Endodermal cell (in vitro differentiated cells): ENCODE measurements at places on chromosomes 7 and 10.

- DNase-seq, result no peak
Measured at GRCh38 chr7:33821970-33822369, 83.4 kb upstream of the BMPER start.

DNA sequence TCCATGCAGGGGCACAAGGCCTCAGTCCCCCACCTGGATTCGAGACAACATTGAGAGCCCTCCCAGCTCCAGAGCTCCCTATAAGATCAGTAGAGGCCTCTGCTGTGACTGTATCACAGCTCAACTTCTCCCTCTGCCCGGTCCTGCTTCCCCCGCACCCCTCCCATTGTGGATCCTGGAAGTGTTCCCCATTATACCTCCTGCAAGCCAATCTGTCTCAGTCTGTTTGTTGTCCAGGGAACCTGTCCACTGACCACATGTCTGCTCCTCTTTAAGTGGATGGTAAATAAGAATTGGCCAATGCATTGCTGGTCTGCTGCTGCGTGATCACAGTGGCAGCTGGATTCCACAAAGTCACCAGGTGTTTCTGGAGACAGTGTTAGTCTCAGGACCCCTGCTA is 259.7 kb upstream of the HABP2 start:
- DNase-seq, result no peak

DNA sequence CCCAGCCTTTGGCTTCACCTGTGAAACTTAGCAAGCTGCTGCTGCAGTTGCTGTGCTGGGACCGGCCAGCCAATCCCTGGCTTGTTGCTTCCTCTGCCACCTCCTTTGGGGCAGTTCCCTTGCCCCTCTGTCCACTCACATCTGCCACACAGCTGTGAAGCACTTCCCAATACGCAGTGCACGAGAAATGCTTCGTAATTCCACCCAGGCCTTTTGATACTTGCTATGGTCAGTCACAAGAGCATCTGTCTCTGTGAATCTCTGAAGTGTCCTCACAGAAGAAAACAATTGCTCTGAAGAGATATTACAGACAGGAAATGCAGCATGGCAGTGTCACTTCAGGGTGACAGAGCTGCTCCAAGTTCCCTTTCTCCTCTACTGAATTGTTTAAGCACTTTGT is 208.5 kb downstream of the PTEN start:
- no peak for DNase-seq

- DNase-seq, result no peak
Measured at GRCh38 chr10:60677531-60678129, 100.6 kb upstream of the CDK1 start.

GRCh38 chr10:120076996-120077706 is 184.6 kb downstream of the SEC23IP start:
- peak; percentile 51 for DNase-seq

GRCh38 chr10:116385994-116386809 is 41.4 kb upstream of the PNLIPRP3 start:
- no peak for DNase-seq

DNA sequence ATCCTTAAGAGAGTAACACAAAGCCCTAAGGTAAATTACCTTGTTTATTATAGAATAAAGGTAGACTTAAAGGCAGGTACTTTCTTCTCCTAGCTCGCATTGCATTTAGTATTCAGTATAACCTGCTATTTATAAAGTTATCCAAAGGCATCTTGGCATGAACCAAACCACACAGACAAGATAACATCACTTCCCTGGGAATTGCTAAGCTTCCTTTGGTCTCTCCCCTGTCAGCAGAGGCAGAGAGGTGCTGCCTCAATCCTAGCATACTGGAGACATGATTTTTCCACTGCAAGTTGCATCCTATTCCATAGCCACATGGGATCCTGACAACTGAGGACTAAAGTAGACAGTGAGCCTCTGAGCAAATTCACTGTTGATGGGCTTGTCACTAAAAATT is 101.7 kb upstream of the IL6 start:
- no peak for DNase-seq

- no peak for DNase-seq
Measured at GRCh38 chr10:102368077-102368476, 27.4 kb upstream of the NFKB2 start.

GRCh38 chr10:103936022-103936421 is 18.0 kb upstream of the STN1 start:
- no peak for DNase-seq

DNA sequence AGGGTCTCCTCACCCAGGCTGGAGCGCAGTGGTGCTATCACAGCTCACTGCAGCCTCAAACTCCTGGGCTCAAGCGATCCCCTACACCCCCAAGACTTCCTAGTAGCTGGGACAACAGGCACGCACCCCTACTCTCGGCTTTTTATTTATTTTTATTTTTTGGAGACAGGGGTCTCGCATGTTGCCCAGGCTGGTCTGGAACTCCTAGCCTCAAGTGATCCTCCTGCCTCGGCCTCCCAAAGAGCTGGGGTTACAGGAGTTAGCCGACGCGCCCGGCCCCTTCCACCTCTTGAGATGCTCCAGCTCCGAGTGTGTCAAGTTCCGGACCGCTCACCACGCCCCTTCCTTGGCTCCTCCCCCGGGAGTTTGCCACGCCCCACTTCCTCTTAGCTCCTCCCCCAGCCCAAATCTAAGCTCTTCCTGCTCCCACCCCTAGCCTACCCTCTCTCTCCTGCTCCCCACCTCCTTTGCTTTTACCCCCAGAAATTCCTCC is 6.3 kb downstream of the NAT16 start:
- DNase-seq, result peak; percentile 94

DNA sequence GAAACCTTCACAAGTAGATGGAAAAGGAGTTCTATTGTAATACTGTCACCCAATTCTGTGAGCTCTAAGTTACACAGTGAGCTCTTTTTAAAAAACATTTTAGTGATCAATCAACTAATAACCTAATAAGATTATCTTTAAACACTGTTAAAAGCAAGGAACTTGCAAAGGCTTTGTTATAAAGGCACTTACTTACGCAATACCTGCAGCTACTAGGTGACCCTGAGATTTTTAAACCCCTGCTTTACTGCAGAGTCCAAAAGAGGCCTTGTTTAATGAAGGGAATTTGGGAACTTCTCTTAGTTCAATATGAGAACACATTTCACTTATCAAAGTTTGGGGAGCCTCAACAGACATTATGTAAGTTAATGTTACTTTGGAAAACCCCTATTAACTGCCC is 53.3 kb downstream of the P4HA1 start:
- DNase-seq, result no peak

DNA sequence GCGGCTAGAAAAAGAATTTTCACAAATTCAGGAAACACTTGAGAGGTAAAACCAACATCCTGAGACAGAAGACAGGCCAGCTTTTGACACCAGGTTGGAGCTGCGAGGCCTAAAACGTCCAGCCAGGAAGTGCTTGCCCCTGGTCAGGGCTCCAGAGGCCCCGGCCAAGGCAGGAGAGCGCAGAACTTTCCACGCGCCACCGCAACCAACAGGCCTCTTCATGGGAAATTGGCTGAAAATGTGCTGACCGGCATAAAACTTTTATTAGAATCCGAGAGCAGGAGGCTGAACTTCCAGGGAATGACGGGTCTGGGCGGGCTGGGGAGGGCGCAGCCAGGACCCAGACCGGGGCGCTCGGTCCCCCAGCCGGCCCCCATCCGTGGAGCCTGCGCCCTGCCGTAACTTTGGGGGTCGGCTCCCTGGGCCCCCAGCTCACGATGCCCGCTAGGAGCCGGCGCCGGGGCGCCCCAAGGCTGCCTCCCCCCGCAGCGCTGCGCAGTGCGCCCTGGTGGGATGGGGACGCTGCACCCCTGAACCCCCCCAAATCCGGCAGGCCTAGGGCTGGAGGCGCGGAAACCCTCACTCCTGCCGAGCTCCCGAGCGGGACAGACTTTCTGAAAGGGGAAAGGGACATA is 414.0 kb upstream of the MKI67 start:
- DNase-seq, result peak; percentile 73

GRCh38 chr7:141198194-141198958 is 124.5 kb downstream of the TMEM178B start:
- no peak for DNase-seq

- peak; percentile 65 for DNase-seq
Measured at GRCh38 chr7:107874605-107875446, 16.2 kb upstream of the DLD start.

- DNase-seq, result no peak
Measured at GRCh38 chr7:96005271-96005670, 232.9 kb downstream of the DYNC1I1 start.

DNA sequence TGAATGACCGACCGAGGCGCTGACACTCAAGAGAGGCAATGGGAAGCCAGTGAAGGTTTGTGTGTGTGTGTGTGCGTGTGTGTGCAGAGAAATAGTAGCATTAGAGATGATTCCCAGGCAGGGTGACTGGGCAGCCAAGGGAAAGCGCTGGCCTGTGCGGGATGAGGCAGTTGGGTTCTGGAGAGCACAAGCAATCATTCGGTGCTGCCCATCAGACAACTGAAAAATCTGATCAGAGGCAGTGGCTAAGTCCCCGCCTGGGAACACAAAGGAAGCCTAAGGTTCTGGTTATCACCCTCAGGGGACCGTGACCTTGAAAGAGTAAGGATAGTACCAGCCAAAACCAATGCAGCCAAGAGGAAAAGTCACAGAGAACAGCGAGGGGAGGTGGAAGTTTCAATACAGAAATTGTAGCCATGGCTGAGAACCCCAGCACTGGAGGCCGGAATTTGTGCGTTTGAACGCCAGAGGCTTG is 868 bp upstream of the PDCD4 start:
- DNase-seq, result no peak

GRCh38 chr7:101586078-101586905 is 42.8 kb downstream of the MYL10 start:
- DNase-seq, result peak; percentile 81

DNA sequence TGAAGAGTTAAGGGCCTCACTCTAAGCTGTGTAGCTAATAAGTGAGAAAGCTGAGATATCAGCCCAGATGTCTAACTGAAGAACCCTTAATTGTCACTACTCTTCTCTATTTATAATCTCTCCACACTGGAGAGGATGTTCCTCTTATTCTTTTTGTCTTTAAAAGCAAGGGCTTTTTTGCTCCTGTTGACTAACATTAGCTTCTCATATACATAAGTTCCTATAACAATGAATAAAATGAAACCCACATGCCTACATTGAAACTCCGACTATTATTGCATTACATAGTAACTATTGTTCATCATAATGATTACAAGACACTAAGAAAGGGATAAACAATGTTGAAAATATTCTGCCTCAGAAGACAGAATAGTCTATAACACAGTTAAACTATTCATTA is 67.1 kb downstream of the GNAT3 start:
- DNase-seq, result no peak

DNA sequence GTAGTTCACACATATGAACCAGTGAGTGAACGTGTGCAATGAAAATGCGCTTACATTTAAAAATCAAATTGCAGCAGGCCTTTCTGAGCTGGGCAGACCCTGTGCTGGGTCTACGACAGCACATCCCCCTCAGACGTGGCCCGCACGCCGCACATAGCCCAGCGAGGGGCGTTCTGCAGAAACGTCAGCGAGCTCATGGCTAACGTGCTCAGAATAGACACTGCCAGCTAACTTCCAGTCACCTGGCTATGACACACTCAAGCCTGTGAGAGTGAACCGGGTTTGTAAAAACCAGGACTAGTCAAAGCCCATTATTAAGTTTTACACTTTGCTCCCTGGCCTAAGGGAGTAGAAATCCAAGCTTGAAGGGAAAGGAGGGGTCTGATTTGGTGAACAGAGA is 108.1 kb upstream of the INSIG1 start:
- no peak for DNase-seq

GRCh38 chr7:52830801-52831200 is 204.6 kb upstream of the POM121L12 start:
- DNase-seq, result no peak

GRCh38 chr7:24283554-24283896 is 465 bp upstream of the NPY start:
- peak; percentile 57 for DNase-seq

DNA sequence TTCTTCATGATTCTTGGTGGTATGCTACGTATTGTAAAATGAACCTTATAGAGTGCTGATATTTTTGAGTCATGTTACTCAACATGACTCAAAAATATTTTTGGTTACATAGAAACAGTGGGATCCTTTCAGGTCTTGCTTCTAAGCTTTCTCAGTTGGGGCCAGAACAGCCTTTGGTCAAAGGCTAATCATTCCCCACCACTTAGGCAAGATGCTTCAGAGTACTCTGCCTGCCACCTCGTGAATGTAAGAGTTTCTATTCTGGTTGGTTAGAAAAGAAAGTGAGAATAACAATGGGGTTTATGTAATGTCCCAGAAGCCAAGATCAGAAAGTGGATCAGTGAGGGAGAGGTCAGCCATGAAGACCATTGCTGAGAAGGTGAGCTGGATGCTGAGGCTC is 327.8 kb downstream of the TCERG1L start:
- no peak for DNase-seq

DNA sequence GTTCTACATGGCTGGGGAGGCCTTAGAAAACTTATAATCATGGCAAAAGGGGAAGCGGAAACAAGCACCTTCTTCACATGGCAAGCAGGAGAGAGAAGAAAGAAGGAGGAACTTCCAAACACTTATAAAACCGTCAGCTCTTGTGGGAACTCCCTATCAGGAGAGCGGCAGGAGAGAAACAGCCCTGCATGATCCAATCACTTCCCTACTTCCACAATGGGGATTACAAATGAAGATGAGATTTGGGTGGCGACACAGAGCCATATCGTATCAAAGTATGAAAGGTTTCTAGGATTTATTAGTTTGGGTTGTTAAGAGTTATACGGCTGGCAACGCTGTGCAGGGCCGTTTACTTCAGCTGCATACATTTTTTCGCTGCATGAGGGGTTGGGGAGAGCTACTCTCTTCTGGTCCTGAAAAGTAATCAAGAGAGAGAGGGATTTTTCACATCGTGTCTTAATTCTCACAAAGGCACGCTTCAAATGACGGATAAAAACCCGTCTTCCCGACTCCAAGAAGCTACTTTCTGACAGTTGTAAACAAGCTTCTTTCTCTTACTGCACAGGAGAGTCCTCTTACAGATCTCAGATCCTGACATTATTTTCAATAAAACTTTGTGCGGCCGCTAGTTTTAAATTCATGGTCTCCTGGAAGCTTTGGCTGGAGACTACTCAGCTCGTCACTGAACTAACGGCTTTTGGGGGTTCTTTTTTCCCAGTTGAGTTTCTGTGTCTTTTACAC is 751 bp upstream of the GTPBP10 start:
- DNase-seq, result peak; percentile 64

GRCh38 chr7:28671526-28671925 is 259.2 kb downstream of the CREB5 start:
- no peak for DNase-seq

DNA sequence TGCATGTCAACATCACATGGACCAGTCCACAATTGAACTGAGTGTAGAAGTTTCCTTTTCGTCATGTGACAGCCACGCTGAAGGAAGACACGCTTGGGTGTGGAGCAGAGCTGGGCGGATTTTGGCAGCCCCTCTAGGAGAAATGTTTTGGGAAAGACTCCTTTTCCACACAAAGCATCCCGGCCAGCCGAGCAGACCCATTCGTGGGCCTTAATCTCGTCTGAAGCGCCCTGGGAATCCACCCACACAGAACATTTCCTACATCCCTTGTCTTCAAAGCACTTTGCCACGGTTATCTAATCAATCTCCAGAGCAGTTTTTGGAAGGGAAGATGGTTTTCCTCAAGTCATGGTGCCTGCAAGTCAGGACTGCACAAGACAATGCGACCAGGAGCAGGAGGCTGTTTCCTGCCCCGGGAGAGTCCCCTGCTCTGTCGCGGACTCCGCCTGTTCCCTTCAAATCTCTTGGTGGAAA is 8.4 kb upstream of the IFT22 start:
- no peak for DNase-seq
